ENCODE measurements at places on chromosomes 7 and 10. TPM values are rescaled to one million over a fixed set of nuclear protein-coding genes. Genes with fewer than 3 reads are reported as not detected.

Gene FAM3C
- total RNA-seq: 51.2 TPM

Gene NUTM2A
- total RNA-seq: 0.48 TPM

Gene NEURL1
- total RNA-seq: 1.5 TPM

Gene GIMAP2
- total RNA-seq: 42.9 TPM

Gene ZNF117
- total RNA-seq: 3.8 TPM

Gene CYP17A1
- not detected for total RNA-seq

Gene GPR146
- total RNA-seq: 0.55 TPM

Gene RUFY2
- 7.7 TPM for total RNA-seq

GRCh38 chr10:94489976-94490788 is 55.4 kb upstream of the HELLS start:
- no peak for DNase-seq
- no peaks in the 10 kb centered on the region for H3K27me3 ChIP-seq
- H3K4me3 ChIP-seq: no peak overlapping the region
- no peak overlapping the region for H3K27ac ChIP-seq
- H3K4me1 ChIP-seq: no peaks in the 10 kb centered on the region

DNA sequence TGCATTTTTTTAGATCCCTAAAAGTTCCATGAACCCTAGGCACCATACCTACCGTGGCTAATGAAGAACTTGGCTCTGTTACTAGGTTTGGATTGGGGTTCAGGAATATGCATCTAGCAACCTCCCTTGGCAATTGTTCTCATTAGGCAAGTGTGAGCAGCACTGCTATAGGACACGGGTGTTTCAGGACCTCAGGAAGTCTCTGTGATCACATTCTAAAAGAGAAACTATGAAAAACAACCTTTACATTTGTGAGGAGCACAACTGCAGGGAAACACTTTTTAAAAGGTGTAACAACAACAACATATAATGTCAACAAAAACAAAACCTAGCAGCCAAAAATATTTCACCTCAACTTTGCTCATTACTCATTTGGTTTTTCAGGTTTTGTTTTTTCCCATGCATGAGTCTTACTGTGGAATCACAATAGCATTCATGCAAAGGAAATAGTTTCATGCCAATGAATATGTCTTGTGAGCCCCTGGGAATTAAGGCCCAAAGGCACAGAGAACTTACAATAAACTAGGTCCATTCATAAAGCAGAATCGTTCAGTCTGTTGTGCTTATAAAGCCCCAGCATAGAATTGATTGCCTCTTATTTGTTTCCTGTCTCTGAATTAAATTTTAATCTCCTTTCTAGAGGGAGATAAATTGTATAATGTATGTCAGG is 255.7 kb upstream of the DGKB start:
- no peaks in the 10 kb centered on the region for H3K36me3 ChIP-seq
- H3K4me3 ChIP-seq: no peak overlapping the region
- H3K4me1 ChIP-seq: no peaks in the 10 kb centered on the region
- H3K27ac ChIP-seq: no peak overlapping the region

GRCh38 chr10:124306922-124307371 is 111.8 kb downstream of the OAT start:
- H3K4me1 ChIP-seq: no peaks in the 10 kb centered on the region
- no peak overlapping the region for H3K27ac ChIP-seq
- DNase-seq: no peak
- H3K4me3 ChIP-seq: no peak overlapping the region
- H3K36me3 ChIP-seq: no peaks in the 10 kb centered on the region

GRCh38 chr7:84196084-84196503 is 1.5 kb upstream of the SEMA3A start:
- peaks cover 7% of the 10 kb centered on the region for H3K4me1 ChIP-seq
- no peak overlapping the region for H3K27ac ChIP-seq
- H3K4me3 ChIP-seq: no peak overlapping the region
- H3K36me3 ChIP-seq: no peaks in the 10 kb centered on the region

DNA sequence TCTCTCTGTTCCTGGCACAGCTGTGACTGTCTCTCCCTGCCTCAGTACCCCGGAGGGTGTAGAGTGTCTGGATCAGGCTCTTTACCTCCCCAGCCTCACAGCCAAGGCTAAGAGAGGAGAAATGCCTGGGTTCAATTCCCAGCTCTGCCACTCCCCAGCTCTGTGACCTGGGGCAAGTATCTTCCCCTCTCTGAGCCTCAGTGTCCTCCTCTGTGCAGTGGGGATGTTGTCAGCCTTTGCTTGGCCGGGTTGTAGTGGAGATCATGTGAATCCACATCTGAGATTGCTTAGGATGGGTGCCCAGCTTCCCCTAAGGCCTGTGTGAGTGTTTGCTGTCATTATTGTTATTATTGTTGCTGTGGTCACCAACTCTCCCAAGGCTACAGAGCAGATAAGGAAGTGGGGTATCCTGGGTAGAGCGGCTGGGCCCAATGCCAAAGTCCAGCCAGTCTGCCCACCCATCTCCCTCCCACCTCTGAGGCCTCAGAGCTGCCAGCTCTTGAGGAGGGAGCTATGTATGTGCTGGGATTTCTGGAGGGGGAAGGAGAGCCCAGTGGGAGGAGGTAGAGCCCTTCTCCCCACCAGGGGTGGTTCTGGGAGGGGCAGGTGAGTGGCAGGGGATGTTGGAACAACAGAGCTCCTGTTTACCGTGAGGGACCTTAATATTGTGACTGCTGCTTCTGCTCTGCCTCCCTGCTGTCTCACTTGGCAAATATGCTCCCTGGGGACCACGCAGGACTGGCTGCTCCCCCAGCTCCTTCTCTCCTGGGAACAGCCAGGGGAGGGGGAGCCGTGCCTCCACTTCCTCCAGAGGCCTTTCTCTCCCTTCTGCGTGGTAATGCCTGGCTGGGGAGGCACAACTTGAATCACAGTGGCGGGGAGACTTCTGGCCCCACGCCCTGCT is 170.5 kb downstream of the RPS24 start:
- no peak overlapping the region for H3K4me3 ChIP-seq
- no peak for DNase-seq
- no peak overlapping the region for H3K27ac ChIP-seq
- H3K36me3 ChIP-seq: no peaks in the 10 kb centered on the region
- H3K4me1 ChIP-seq: no peaks in the 10 kb centered on the region

- no peak for DNase-seq
- H3K27ac ChIP-seq: no peak overlapping the region
- no peaks in the 10 kb centered on the region for H3K4me1 ChIP-seq
- H3K4me3 ChIP-seq: no peak overlapping the region
- H3K36me3 ChIP-seq: no peaks in the 10 kb centered on the region
Measured at GRCh38 chr10:12432402-12433189, 83.2 kb downstream of the CAMK1D start.

DNA sequence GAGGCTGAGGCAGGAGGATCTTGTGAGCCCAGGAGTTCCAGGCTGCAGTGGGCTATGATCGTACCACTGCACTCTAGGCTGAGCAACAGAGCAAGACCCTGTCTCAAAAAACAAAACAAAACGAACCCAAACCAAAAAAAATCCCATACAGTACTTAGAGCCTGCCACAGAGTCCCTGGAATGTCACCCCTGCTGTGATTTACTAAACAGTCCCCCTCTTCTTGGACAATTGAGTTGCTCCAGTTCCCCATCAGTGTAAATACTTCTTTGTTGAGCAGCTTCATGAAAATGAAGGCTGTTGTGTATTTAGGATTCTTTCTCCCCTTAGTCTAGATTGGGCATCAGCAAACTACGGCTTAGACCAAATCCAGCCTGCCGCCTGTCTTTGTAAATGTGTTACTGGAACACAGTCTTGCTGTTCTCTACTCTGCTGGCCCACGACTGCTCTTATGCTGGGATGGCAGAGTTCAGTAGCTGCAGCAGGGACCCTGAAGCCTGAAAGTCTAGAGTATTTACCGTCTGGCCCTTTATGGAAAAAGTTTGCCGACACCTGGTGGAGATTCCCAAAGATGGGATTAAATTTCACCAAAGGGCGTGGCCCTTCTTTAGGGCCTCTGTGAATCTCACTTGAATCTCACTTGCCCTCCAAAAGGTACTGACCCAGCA is 57.8 kb downstream of the PALD1 start:
- H3K27ac ChIP-seq: no peak overlapping the region
- no peaks in the 10 kb centered on the region for H3K36me3 ChIP-seq
- H3K4me3 ChIP-seq: no peak overlapping the region
- H3K4me1 ChIP-seq: no peaks in the 10 kb centered on the region
- no peaks in the 10 kb centered on the region for H3K27me3 ChIP-seq
- no peak for DNase-seq

GRCh38 chr7:137545059-137545716 is 201.7 kb upstream of the PTN start:
- H3K27ac ChIP-seq: no peak overlapping the region
- H3K27me3 ChIP-seq: no peaks in the 10 kb centered on the region
- no peak overlapping the region for H3K4me3 ChIP-seq
- DNase-seq: no peak
- H3K36me3 ChIP-seq: no peaks in the 10 kb centered on the region
- H3K4me1 ChIP-seq: no peaks in the 10 kb centered on the region

GRCh38 chr10:7410862-7411670 is at the start of gene SFMBT2:
Gene SFMBT2, minus strand, starts transcription at chr10:7411034. Its CDS starts 29,136 bp downstream, at chr10:7381898.
- peaks cover 33% of the 10 kb centered on the region for H3K4me1 ChIP-seq
- peak; percentile 67 for DNase-seq
- peak within 1 kb of the TSS; percentile 96 for H3K4me3 ChIP-seq
- no peaks in the 10 kb centered on the region for H3K27me3 ChIP-seq
- H3K27ac ChIP-seq: peak within 1 kb of the TSS; percentile 84

DNA sequence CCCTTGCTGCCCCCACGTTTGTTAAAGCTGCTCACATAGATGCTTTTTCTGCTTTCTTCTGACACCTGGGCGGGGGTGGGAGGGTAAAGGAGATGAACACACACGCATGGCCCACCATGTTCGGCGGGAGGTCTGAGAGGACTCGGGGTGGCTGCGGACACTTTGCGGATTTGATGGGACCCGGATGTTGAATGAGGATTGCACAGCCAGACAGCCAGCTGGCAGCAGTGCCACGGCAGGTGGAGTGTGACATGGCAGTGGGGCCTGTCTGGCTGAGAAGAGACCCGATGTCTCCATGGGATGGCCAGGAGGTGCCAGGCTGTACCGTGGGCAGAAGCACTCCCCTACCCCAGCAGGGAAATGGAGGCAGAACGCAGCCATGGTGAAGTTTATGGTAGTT is 31.2 kb downstream of the PPP2R2D start:
- H3K27me3 ChIP-seq: no peaks in the 10 kb centered on the region
- no peak overlapping the region for H3K27ac ChIP-seq
- H3K36me3 ChIP-seq: no peaks in the 10 kb centered on the region
- no peak for DNase-seq
